ENCODE measurements at places on chromosomes 6 and 20.

DNA sequence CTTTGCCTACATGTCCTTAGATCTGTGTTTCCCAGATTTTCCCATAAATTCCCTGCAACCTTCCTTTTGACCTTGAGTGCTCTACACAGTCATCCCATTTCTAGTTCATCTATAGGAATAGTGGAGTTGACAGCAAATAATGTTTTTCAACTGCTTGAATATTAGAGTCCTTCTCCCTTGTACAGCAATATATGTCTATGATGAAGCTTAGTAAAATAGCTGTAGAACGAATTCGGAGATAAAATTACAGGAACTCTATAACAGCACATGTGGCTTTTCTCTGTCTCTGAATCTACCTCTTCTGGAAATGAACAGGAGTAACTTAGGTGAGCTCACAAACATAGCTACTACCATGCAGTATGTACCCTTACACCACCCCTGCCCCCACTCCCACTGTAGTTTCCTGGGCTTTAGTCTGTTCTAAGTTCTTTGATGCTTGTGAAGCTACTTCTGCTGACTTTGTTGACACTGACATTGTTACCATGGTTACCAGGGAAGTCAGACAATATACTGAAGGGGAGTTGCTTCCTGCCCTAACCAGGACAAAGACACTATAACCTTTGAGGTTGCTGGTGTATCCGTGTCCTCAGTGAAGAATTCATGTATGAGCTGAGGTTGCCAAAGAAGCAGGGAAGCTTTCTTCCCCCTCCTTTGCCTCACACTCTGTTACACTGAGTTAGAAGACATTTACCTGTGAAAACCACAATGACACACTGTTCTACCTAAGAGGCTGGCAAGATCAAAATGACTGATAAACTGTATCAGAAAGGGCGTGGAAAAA, 35.8 kb upstream of the SHLD1 start:
- DNase-seq, result no peak

DNA sequence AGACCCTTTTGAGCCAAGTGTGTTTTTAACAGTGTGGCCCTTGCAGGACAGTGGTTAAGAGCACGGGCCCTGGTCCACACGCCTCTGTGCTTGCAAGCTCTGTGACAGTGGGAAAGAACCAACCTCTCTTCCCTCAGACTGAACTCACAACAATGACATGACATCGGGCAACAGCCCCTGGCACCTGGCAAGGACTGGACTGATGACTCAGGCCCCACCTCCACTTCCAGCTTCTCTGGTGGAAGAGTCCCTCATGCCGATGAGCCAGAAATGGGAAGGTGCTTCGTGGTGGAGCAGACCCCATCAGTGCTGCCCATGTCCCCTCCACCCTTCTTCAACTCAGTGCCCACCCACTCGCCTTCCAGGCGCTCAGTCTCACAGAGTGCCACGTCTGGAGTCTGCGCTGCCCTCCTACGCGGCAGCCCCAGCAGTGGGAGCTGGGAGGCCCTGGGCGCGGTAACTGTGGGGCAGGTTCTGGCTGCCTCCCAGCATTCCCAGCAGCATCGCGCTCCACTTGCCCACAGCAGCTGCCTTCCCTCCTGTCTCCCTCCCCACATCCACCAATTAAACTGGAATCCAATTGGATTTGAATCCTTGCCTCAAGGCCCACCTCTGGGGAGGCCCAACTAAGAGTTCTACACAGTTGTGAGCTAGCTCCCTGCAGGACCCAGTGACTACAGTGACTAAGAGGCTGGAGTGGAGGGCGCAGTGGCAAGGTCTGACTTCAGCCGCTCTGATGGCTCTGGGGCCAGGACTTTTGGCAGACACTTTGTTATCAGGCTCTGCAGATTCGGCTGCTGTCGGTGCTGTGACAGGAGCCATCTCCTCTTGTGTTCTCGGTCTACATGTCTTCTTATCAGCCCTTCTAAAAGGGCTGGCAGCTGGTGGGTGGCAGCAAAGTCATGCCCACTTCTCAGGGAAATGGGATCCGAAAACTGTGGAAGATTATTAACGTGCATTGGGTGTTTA, 156.8 kb upstream of the MLN start:
- DNase-seq, result no peak

GRCh38 chr6:25050356-25050755, 114.6 kb upstream of the RIPOR2 start:
- peak; percentile 81 for DNase-seq

GRCh38 chr6:157125531-157125930, 197.8 kb downstream of the TMEM242 start:
- no peak for DNase-seq

GRCh38 chr6:41549673-41550072, 3.5 kb downstream of the FOXP4 start:
- DNase-seq, result no peak

- peak; percentile 40 for DNase-seq
Observed at GRCh38 chr6:52063584-52064344, 23.6 kb downstream of the PKHD1 start.

- no peak for DNase-seq
Observed at GRCh38 chr20:38602185-38602581, 574 bp downstream of the ARHGAP40 start.

- DNase-seq, result no peak
Observed at GRCh38 chr20:9367746-9368145, 146.6 kb upstream of the LAMP5 start.

DNA sequence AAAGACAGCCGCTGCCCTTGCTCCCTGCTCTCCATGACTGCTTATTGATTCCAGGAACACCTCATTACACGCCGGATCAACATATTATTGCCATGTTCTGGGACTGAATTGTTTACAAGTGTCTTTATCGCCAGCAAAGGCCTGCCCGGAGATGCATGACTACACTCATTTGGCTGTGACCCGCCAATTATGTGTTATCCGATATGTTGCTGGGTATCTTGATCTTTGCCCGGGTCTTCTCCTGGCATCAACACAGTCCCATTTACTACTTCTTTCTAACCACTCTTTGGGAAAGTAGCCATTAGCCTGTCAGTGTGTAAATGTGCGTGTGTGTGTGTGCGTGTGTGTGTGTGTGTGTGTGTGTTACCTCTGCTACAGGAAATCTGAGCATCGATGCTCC, 15.4 kb downstream of the LINC00237 start:
- DNase-seq, result no peak

GRCh38 chr6:127514773-127515227, 4.3 kb downstream of the MTCL3 start:
- peak; percentile 55 for DNase-seq

GRCh38 chr20:59223182-59223601, 59.6 kb downstream of the ZNF831 start:
- DNase-seq, result no peak

DNA sequence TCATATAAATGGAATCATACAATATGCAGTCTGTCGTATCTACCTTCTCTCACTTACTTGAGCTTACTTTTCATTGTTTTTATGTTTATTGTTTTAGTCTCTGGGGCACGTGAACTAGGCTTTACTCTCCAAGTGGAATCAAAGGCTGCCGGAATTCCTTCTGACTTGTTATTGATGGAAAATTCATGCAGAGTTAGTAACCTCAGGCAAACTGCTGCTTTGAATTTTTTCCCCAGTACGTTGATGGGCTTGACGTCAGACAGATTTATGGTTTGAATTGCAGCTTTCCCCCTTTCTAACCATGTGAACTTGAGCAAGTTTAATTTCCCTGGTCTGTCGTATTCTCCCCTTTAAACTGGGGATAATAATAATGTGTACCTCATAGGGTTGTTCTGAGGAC, 68.6 kb downstream of the ZDHHC14 start:
- peak; percentile 57 for DNase-seq

- peak; percentile 94 for DNase-seq
Observed at GRCh38 chr6:150940941-150941340, 75.4 kb downstream of the MTHFD1L start.

DNA sequence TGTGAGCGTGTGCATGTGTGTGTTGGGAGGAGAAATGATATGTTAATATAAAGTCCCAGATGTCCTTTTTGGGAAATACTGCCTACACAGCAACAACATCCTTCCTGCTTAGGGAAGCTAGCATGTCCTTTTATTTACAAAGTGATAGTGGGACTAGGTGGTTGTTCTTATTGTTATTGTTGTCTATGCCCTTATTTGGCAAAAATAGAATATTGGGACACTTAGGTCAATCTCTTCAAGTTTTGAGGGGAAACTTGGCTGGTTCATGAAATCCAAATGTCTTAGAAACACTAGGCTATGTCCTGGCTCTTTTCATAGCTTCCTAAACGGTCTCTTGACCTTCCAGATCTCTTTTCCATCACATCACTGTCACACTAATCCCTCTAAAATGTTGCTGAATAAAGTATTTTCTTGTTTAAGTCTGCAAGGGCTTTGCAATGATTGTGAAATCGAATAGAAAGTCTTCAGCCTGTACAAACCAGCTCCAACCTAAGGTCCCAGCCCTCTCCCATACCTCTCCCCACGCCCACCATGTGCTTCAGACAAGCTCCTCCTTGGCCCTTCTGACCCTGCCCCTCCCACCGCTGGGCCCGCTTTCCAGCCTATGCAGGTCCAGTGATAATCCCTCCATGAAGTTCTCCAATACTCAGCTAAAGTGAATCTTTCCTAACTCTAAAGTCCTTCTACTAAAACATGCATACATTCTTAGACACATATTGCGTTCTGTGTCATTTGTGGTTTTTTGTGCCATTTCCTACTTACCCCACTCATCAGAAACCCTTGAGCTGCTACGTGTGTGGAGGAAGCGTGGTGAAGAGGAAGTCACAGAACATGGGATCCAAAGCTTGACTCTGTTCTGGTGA, 205.1 kb downstream of the LY86 start:
- DNase-seq, result no peak

DNA sequence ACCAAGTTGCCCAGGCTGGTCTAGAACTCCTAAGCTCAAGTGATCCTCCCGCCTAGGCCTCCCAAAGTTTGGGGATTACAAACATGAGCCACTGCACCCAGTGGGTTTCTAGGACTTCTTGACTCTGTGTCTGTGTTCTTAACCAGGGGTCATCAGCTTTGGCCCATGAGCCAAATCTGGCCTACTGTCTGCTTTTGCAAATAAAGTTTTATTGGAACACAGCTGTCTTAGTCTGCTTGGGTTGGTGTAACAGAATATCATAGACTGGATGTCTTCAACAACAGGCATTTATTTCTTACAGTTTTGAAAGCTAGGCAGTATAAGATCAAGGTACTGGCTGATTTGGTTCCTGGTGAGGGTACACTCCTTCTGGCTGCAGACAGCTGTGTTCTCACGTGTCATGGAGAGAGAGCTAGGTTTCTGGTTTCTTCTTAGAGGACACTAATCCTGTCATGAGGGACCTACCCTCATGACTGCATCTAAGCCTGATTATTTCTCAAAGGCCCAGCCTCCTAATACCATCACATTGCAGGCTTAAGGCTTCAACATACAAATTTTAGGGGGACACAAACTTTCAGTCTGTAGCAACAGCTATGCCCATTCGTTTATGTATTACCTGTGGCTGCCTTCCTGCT, 23.3 kb downstream of the ARFGEF2 start:
- DNase-seq, result no peak

DNA sequence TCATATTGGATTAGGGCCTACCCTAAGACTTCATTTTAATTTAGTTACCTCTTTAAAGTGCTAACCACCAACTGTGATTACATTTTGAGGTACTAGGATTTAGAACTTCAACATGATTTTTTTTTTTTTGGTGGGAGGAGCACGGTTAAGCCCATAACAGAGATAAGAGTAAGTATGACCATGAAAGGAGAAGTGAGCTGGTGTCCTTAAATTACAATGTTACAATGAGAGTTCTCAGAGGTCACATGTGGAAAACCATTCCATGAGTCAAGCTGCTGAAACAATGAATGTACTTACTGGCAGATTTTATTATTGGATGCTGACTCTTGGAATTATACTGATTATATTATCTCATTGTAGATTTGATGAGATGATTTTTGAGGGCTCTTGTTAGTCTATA, 779.3 kb upstream of the CITED2 start:
- no peak for DNase-seq

- DNase-seq, result no peak
Observed at GRCh38 chr20:56815796-56816195, 186.7 kb downstream of the TFAP2C start.

DNA sequence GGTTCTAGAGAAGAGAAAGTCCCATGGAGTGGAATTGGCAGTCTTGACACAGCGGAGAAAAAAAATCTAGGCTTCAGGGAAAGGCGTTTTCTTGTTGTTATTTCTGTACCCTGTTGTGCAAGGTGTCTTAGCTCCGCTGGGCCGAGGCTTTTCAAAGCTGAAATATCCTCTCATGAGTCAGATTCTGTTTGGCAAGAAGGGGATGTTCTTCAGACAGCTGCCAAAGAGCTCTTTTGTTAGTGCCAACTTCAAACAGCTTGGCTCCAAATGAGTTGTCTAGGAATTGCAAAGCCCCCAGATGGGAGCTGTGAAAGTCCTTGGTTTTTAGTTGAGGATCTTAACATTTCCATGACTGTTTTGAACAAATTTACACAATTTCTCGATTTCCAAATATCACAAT, 45.6 kb downstream of the LRRN4 start:
- peak; percentile 54 for DNase-seq

- no peak for DNase-seq
Observed at GRCh38 chr6:106149472-106150069, 63.4 kb downstream of the PRDM1 start.

DNA sequence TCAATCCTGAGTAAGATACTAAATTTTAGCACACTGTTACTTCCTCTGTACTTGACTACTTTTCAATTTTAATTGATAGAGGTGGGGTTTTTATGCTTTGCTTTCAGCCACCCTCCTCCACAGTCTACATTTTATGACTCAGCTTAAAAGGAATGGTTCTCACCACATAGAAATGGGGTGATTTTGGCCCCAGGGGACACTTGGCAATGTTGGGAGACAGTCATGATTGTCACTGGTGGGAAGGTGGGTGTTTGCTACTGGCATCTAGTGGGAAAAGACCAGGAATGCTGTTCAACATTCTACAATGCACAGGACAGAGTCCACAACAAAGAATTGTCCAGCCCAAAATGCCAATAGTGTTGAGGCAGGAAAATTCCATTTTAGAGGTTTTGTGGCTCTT, 71.3 kb downstream of the PCSK2 start:
- peak; percentile 57 for DNase-seq

DNA sequence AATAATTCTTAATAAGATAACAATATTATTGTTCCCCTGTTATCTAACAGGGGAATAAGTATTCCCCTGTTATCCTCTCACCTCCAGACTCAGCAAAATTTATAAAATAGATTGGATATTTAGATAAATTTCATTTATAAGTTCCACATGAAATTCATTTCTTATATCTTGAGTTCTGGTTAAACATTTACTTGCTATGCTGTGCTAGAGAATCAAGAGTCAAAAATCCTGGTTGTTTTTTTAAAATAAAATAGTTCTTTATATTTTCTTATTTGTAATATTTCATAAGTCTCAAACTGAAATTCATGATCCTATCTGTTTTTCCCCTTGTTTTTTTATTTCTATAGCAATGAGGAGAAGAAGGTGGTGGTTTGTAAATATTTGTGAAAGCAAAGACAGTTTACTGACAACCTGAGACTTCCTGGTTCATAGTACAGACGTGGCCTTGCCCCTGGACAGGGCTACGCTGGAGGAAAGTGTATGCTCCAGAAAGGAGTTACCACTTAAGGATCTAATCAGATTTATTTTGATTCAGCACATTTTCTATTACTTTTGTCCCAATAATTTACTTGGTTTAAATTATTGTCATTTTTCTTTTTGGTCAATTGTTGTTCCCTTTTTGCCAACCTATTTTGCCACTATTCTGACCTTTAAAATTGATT, 37.8 kb upstream of the MARCKS start:
- no peak for DNase-seq

Measured in fibroblast of skin of scalp (primary cell).